Aorta (tissue), 5 donors: ENCODE measurements at places on chromosomes 16 and 17. TPM values are rescaled to one million over a fixed set of nuclear protein-coding genes. Genes with fewer than 3 reads are reported as not detected.

Gene STH
- total RNA-seq = not detected

GRCh38 chr16:3951861-3952736 is 71.6 kb upstream of the CREBBP start:
- H3K27me3 ChIP-seq = no peaks in the 10 kb centered on the region
- H3K36me3 ChIP-seq = no peaks in the 10 kb centered on the region
- no peak for DNase-seq
- peak overlapping the region; percentile 49 for H3K27ac ChIP-seq

DNA sequence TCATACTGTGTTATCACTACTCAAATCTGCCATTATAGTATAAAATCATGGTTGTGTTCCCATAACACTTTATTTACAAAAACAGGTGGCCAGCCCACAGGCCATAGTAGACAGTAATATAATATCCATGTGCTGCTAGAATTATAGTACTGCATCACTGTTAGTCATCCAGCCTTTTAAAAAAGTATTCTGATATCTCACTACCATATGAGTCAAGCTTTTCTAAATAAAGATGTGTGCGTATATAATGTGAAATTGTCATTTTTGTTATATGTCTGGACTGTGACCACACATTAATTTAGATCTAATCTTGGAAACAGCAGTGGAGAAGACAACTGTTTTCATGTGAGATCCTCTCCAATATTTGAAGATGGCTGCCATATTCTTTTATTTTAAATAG is 1049.1 kb upstream of the GOT2 start:
- no peaks in the 10 kb centered on the region for H3K27me3 ChIP-seq
- H3K27ac ChIP-seq = no peak overlapping the region
- H3K4me1 ChIP-seq = no peaks in the 10 kb centered on the region

DNA sequence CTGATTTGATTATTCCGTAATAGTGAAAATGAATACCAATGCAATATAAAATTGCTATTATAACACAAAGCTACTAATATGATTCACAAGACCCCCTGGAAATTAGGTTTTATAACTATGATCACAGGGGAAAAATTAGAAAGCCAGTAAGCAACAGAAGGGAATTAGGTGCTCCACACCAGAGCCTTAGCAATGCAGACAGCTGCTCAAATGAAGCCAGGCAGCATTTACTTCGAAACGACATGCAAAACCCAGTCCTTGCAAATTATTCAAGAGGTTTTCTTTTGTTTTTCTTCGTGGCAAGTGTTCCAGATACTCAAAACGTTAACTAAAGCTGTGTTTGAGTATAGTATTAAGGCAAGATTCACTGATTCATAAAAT is 47.9 kb downstream of the TOX3 start:
- H3K36me3 ChIP-seq = no peaks in the 10 kb centered on the region
- no peak overlapping the region for H3K4me3 ChIP-seq
- no peak for DNase-seq
- no peaks in the 10 kb centered on the region for H3K4me1 ChIP-seq
- H3K27me3 ChIP-seq = no peaks in the 10 kb centered on the region
- no peak overlapping the region for H3K27ac ChIP-seq

DNA sequence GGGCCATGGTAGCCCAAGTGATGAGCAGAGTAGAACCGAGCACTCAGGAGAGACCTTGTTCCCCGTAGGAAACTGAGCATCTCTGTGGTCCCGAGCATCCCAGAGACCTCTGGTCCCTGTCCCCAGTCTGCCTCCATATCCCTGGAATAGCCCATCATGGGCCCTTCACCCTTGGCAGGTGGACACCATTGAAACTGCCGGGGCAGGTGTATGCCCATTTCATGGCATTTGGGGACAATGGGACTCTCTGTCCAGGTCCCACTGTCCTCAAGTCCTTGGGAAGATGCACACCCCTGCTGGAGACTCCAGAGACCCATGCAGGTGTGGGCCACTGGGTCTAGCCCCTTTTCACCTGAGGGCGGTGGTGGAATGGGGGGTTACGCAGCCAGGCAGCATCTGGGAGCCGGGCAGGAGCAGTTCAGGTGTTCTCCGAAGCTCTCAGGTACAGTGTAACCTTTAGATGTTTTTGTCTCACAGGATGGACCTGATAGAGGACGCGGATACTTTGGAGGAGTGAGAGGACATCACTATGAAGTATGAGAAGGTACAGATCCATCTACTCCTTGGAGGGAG is 75.9 kb downstream of the GOSR1 start:
- H3K27ac ChIP-seq = no peak overlapping the region
- no peak overlapping the region for H3K4me3 ChIP-seq
- H3K4me1 ChIP-seq = no peaks in the 10 kb centered on the region
- H3K27me3 ChIP-seq = no peaks in the 10 kb centered on the region

GRCh38 chr17:67174190-67174589 is 70.8 kb downstream of the HELZ start:
- H3K27me3 ChIP-seq = no peaks in the 10 kb centered on the region
- no peaks in the 10 kb centered on the region for H3K4me1 ChIP-seq
- H3K27ac ChIP-seq = no peak overlapping the region
- peaks cover 2% of the 10 kb centered on the region for H3K36me3 ChIP-seq
- no peak for DNase-seq

DNA sequence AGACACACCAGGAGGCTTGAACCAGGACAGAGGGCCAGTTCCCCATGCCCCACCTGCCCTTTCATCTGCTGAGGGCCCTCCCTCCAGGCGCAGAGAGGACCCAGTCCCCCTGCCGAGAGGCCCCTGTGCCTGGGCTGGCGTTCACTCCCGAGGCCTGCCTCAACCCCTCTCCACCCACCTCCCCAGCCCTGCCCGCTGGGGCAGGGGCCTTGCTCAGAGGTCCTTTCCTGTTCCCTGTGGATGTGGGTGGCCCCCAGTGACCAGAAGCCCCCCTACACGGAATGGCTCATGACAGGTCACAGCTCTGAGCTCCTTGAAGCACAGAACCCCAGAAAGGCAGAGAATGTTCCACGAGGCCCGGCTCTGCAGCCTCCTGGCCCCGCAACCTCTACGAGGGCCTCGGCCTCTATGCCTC is 6.7 kb downstream of the TMC6 start:
- no peaks in the 10 kb centered on the region for H3K27me3 ChIP-seq
- no peak overlapping the region for H3K4me3 ChIP-seq
- H3K4me1 ChIP-seq = no peaks in the 10 kb centered on the region
- H3K27ac ChIP-seq = no peak overlapping the region
